ENCODE measurements at places on chromosomes 5 and 9.
A peak's percentile ranks its signal among the peaks of the same experiment; 100 is the strongest.

DNA sequence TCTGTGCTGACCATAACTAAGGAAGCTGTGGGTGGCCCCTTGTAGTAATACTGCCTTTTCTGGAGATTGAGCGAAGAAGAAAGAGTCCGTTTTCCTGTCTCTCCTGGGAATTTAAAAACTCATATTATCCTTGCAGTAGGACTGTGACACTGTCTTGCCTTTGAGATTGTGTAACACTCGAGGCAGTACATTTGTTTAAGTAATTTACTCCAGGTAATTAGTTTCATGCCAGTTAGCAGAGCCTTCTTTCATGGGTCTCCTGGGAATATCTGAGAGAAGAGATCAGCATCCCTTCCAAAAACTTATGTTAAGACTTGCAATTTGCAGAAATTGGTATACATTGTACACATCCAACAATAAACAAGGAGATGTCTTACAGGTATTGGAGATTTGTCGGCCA, 405.6 kb downstream of the DMRT2 start:
- DNase-seq = no peak

GRCh38 chr5:165837286-165837685, 2331.9 kb downstream of the MAT2B start:
- DNase-seq = no peak

GRCh38 chr9:134344068-134344799, 18.0 kb downstream of the RXRA start:
- no peak for DNase-seq

DNA sequence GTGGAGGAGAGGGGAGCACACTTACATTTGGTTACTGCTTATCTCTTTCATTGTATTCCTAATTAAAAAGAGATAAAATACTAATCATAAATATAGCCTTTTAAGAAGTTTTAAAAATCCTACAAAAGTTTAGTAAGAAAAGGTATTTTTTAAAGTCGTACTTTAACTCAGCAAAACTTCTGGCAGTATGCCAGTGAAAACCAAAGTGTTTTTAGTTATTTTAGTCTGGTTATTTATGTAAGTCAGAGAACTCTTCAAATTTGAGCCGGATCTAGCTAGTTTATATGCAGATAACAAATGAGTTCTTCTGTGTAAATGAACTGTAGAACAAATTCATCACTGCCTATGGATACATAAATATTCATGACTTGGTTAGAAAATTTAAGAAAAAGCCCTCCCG, 36.5 kb upstream of the ANKDD1B start:
- DNase-seq = no peak

GRCh38 chr5:137669811-137670210, 66.1 kb downstream of the KLHL3 start:
- DNase-seq = no peak

DNA sequence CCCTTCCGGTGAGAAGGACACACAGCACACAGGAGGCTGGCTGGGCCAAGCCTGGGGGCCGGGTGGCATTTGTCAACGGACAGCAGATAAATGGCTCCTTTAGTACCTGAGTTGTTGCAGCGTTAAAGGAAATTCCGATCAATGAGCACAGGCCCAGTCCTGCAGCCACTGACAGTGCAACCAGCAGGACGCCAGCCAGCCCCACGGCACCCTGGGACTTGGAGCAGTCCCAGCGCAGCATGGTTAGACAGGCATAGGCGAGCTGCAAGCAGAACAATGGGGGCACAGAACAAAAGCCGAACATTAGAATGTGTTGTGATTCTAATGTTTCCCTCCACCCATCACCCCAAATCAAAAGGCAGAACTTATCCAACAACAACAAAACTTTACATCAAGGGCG, 39.3 kb downstream of the PTCH1 start:
- no peak for DNase-seq

DNA sequence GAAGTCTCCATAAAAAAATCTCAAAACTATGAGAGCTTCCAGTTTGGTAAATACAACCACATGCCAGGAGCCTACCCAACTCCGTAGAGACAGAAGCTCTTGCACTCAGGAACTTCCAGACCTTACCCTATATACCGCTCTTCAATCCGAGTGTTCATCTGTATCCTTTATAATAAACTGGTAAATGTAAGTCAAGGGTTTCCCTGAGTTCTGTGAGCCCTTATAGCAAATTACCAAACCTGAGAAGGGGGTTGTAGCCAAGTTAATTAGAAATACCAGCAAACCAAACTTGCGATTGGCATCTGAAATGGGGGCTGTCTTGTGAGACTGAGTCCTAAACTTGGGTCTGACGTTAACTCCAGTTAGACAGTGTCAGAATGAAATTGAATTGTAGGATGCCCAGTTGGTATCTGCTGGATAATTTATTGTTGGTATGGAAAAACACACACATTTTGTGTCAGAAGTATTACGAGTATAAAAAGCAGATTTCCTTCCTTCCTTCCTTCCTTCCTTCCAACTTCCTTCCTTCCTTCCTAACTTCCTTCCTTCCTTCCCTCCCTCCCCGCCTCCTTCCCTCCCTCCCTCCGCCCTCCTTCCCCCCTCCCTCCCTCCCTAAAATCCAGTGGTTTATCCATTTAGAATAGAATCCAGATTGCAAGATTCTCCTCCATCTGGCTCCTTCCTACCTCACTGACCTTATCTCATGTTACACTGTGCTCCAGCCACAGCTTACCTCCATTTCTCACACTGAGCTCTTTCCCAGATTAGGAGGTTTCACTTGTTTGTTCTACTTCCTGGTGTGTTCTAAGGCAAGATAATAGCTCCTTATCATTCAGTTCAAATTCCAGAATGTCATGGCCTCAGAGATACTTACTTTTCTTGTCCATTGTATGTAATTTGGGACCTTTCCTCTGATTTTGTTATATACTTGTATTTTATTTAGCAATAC, 196.7 kb downstream of the WDR70 start:
- no peak for DNase-seq

DNA sequence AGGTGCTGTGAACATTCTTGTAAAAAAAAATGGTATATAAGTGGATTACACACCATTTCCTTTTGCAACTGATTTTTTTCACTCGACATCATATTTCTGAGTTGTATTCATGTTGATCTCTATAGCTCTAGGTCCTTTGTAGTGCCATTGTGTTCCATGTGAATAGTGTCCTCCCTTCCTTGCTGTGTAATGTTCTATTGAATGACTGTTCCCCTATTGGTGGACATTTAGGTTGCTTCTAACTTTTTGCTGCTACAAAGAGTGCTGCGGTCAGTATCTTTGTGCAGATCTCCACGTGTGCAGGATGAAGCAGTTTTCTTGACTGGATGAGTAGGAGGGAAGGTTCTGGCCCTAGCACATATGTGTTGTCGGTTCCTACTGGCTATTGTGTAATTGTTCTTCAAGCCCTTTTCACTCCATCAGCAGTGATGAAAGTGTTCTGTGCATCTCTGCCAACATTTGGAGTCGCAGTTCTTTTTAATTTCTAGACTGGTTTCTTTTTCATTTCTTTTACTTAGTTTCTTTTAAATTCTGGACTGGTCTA, 20.2 kb downstream of the DAB2IP start:
- no peak for DNase-seq

- no peak for DNase-seq
Measured at GRCh38 chr5:115458003-115458409, 86.6 kb downstream of the FEM1C start.

DNA sequence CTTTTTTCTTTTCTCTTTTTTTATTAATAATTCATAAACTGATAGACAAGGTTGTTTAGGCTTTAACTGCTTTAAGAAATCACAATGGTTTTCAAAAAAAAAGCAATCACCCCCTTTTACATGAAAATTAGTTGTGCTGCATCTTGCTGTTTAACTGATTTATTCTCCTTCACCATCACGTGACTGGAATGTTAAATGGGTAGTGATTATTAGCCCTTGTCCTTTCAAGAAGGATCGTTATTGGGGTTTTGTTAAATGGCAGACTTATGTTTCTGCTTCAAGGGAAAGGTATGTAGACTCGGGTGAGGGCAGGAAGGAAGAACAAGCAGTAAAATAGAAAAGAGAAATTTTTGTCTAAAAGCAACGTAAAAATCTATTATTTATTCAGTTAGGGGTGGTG, 175.6 kb upstream of the TLE4 start:
- DNase-seq = no peak

GRCh38 chr5:60634051-60634450, 65.9 kb downstream of the DEPDC1B start:
- DNase-seq = no peak

DNA sequence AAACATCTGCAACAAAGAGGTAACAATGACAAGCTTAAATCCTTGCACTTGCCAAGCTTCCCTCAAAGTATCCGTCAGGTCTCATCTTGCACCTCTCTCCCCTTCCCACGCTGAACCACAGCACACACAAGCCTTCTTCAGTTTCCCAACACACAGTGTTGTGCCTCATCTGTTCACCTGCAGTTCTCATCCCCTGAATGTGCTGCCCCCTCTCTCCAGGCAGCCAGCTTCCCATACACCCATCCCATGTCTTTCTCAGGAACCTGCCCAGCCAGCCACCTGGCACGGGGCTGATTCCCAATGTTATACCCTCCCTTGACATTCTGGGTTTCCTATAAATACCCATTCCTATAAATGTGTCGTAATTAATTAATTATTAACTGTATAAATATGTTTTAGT, 314.8 kb downstream of the PRELID2 start:
- no peak for DNase-seq

DNA sequence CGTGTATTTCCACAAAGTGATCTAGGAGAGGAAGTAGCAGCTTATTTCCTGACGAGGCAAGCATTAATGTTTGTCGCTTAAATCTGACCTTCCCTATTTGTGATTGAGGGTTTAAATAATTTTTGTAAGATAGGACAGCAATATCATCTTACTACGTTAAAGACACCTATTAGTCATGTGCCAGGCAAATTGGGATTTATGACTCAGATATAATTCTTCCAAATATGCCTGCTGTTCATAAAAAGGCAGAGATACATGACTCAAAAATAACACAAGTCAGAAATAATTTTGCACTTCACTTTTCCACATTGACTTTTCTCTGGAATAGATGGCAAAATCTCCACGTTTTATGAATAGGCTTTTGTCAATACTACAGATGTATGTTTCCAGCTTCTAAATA, 43.0 kb upstream of the CDH12 start:
- DNase-seq = no peak

DNA sequence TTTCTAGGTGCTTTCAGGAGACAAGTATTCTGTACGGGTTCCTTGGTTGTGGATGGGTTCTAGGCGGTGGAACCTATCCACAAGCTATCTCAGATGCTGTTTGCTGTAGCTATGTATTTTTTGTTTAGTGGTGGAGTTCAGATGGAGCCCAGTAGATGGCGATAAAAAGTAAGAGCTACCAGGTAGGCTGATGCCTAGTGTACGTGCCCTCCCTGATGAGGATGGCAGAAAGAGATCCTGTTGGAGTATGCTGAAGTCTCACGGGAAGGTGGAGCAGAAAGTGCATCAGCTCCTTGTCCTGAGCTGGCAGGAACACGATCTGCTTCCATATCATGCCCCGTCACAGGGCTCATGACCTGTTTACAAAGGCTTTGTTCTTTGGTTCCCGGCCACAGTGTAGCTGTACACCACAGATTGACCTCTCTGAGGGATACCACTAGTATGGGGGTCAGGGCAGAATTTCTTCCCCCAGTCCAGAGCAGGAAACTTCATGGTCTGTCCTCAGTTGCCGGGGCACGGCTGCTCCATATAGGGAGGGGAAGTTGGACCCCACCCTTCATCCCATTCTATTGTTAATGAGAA, 12.6 kb upstream of the UGT3A2 start:
- peak; percentile 29 for DNase-seq

GRCh38 chr5:154257046-154257445, 66.5 kb downstream of the GALNT10 start:
- DNase-seq = no peak

Data from NCI-H2029 (cell line).